Stimulated activated CD4-positive, alpha-beta T cell treated with anti-CD3 and anti-CD28 coated beads, Interleukin-15, amount 100 ng/mL, for 48 hours (primary cell): ENCODE measurements at places on chromosomes 2 and 18.

DNA sequence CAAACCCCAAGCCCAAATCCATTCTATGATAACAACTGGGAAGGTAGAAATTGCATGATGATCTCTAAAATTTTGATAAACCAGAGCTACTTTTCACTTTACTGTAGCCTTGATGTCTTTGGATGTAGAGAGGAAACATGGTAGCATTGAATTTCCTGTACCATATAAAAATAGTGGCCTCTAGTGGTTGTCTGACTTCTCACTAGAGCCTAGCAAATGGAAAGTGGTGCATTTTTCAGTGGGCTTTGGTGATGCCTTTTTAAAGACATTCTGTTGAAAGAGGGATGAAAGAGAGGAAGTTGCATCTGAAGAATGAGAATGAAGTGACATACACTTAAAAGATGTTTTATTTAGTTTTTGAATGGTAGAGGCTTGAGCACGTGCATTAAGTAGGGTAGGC is 662.2 kb downstream of the XIRP2 start:
- DNase-seq, result no peak

GRCh38 chr2:20281876-20282275 is 56.9 kb upstream of the SDC1 start:
- DNase-seq, result no peak

- no peak for DNase-seq
These were observed 207.6 kb upstream of the SMIM21 start for GRCh38 chr18:75635096-75635495.

- no peak for DNase-seq
These were observed 25.3 kb downstream of the MBP start for GRCh38 chr18:77107292-77107691.

DNA sequence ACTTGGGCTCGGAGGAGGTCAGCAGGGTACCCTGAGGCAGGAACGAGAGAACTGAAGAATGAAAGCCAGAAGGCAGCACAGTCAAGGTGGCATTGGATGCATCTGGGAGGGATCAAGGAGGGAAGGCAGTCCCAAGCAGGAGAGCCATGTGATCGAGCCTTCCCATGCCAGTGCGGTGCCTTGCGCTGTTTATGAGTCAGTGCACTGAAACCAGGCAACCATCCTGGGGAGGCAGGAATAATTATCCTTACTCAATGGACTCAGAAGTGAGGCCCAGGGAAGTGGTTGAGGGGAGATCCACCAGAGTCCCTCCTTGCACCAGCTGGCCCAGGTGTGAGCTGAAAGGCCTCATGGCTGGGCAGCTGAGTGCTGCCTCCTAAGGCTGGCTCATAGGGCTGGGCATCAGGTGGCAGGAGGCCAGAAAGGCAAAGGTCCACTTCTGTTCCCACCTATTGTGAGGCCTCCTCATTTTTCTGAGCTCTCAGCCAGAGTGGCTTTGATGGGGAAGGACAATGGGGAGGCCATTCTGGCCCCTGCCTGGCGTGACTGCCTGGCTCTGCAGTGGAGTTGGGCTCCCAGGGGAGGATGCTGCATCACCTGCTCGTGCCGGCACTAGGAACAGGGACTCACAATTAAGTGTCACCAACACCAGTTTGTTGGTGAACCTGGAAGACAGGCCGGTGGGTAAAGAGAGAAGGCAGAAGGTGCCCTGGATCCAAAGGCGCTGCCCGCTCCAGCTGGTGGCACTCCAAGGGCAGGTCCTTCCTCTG is 82.3 kb downstream of the TFCP2L1 start:
- DNase-seq, result no peak

DNA sequence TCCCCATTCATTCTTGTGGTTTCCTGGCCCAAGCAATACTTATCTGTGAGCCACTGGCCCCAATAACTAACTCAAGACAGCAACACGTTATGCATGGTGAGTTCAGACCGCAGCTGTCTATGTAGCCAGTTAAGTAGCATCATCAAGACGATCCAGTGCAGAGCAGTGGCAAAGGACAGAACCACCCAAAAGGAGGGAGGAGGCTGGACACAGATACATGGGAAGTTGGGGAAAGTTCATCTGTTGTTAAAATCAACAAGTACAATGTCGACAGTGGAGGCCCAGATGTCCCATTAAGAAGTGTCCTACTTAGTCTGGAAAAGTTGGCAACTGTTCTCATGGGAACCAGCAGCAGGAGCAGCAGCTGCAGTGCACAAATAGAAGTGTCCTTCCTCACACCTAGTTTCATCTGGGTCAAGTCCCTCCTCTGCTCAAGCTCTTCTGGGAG is 106.9 kb upstream of the THOC1 start:
- DNase-seq, result no peak
